ENCODE measurements at places on chromosomes 16 and 17.

- no peak overlapping the region for H3K27ac ChIP-seq
- no peaks in the 10 kb centered on the region for H3K27me3 ChIP-seq
- no peak for DNase-seq
- peaks cover 7% of the 10 kb centered on the region for H3K4me1 ChIP-seq
- H3K4me3 ChIP-seq, result no peak overlapping the region
- H3K36me3 ChIP-seq, result peaks cover 12% of the 10 kb centered on the region
Measured at GRCh38 chr17:1158879-1159278, 20.9 kb downstream of the ABR start.

GRCh38 chr17:49815761-49816281, 27.3 kb downstream of the KAT7 start:
- peak overlapping the region; percentile 77 for H3K4me3 ChIP-seq
- peaks cover 74% of the 10 kb centered on the region for H3K4me1 ChIP-seq
- peaks cover 49% of the 10 kb centered on the region for H3K36me3 ChIP-seq
- DNase-seq, result peak; percentile 68
- peak overlapping the region; percentile 99 for H3K27ac ChIP-seq

GRCh38 chr17:41939044-41939692, 8.8 kb downstream of the ODAD4 start:
- no peaks in the 10 kb centered on the region for H3K4me1 ChIP-seq
- no peak overlapping the region for H3K4me3 ChIP-seq
- no peaks in the 10 kb centered on the region for H3K36me3 ChIP-seq
- H3K27me3 ChIP-seq, result no peaks in the 10 kb centered on the region
- no peak overlapping the region for H3K27ac ChIP-seq

- peaks cover 8% of the 10 kb centered on the region for H3K4me1 ChIP-seq
- no peak overlapping the region for H3K4me3 ChIP-seq
- H3K27me3 ChIP-seq, result peaks cover 2% of the 10 kb centered on the region
- no peaks in the 10 kb centered on the region for H3K36me3 ChIP-seq
- no peak for DNase-seq
Measured at GRCh38 chr17:17019891-17020456, 22.3 kb upstream of the MPRIP start.

DNA sequence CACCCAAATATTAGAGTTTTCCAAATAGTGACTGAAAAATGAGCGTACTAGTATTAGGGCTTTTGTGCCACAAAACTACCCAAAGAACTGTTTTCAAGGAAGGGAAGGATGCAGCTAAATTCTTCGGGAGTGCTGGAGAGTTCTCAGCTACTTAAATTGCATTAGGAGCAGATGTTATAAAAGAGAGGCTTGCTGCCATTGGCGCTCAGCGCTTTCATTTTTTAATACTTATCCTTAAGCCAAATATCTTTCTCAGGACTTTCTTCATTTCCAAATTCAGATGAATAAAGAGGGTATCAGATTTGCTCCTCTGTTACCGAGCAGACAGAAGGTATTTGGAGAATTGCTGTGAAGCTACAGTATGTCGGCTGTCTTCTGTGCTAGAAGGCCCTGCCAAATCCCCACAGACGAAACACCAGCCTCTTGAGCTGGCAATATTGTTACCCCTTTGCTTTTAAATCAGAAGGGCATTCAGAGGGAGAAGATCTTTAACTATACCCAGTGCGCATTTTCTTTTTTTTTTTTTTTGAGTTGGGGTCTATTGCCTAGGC, 47.2 kb upstream of the CLEC18A start:
- H3K36me3 ChIP-seq, result peaks cover 11% of the 10 kb centered on the region
- H3K4me3 ChIP-seq, result no peak overlapping the region
- DNase-seq, result no peak

DNA sequence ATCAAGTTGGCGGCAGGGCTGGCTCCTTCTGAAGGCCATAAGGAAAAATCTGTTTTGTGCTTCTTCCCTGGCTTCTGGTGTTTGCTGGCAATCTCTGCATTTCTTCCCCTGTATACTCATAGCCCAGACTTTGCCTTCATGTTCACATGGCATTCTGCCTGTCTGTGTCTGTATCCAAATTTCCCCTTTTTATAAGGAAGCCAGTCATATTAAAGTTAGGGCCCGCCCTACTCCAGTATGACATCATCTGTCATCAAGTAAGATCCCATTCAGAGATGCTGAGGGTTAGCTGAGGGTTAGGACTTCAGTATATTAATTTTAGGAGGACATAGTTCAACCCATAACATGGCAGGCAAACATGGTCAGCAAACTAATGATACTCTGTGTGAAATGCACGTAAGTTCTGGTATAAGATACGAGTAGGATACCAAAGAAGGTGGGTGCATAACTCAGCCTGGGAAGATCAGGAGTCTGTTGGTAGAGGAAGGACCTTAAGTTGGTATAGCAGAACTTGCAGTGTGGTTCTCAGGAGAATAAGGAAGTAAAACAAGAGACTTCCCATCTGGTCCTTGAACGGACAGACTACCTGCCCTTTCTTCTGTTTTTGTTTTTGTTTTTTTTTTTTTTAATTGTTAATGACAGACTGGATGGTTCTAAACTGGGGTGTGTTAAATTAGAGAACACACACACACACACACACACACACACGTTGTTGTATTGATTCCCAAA, 13.9 kb downstream of the MAP2K6 start:
- no peaks in the 10 kb centered on the region for H3K27me3 ChIP-seq
- H3K36me3 ChIP-seq, result 0 out of 2 replicates have a peak, but pooled peaks cover 3% of the 10 kb centered on the region
- no peak overlapping the region for H3K4me3 ChIP-seq
- H3K27ac ChIP-seq, result peak overlapping the region; percentile 58
- peaks cover 89% of the 10 kb centered on the region for H3K4me1 ChIP-seq
- DNase-seq, result no peak

GRCh38 chr16:4675864-4676786, 17.2 kb upstream of the NUDT16L1 start:
- peaks cover 6% of the 10 kb centered on the region for H3K36me3 ChIP-seq
- H3K27me3 ChIP-seq, result no peaks in the 10 kb centered on the region
- H3K4me1 ChIP-seq, result peaks cover 3% of the 10 kb centered on the region
- DNase-seq, result no peak

- DNase-seq, result no peak
- H3K4me3 ChIP-seq, result peak overlapping the region; percentile 93
- peaks cover 46% of the 10 kb centered on the region for H3K4me1 ChIP-seq
- H3K27ac ChIP-seq, result peak overlapping the region; percentile 80
Measured at GRCh38 chr17:18185832-18186626, 2.4 kb downstream of the ALKBH5 start.

GRCh38 chr17:2241823-2242222, 61.8 kb downstream of the SMG6 start:
- H3K27ac ChIP-seq, result no peak overlapping the region
- DNase-seq, result no peak
- peaks cover 9% of the 10 kb centered on the region for H3K36me3 ChIP-seq
- no peak overlapping the region for H3K4me3 ChIP-seq

DNA sequence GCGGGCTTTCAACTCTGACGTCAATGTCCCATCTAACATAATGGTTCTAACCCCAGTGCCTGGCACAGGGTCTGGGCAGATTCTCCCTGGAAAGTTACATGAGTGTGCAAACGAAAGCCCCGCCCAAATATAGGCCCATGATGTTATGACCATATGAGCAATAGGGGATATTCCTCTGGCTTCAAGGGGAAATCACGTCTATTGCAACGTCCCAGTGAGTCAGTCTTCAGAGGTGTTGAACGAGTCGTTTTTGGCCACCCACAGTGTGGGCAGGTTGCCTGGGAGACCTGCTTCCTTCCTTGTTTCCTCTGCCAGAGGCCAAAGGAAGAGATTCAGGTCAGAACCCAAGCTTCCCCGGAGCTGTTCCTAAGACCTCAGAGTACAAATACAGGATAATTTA, 30.3 kb downstream of the PIK3R5 start:
- peaks cover 3% of the 10 kb centered on the region for H3K36me3 ChIP-seq
- H3K27ac ChIP-seq, result no peak overlapping the region
- no peak for DNase-seq
- peaks cover 5% of the 10 kb centered on the region for H3K27me3 ChIP-seq

GRCh38 chr17:40027614-40028012, 12.4 kb downstream of the CSF3 start:
- no peaks in the 10 kb centered on the region for H3K4me1 ChIP-seq
- no peak overlapping the region for H3K4me3 ChIP-seq
- no peaks in the 10 kb centered on the region for H3K27me3 ChIP-seq
- no peak overlapping the region for H3K27ac ChIP-seq
- H3K36me3 ChIP-seq, result peaks cover 51% of the 10 kb centered on the region

DNA sequence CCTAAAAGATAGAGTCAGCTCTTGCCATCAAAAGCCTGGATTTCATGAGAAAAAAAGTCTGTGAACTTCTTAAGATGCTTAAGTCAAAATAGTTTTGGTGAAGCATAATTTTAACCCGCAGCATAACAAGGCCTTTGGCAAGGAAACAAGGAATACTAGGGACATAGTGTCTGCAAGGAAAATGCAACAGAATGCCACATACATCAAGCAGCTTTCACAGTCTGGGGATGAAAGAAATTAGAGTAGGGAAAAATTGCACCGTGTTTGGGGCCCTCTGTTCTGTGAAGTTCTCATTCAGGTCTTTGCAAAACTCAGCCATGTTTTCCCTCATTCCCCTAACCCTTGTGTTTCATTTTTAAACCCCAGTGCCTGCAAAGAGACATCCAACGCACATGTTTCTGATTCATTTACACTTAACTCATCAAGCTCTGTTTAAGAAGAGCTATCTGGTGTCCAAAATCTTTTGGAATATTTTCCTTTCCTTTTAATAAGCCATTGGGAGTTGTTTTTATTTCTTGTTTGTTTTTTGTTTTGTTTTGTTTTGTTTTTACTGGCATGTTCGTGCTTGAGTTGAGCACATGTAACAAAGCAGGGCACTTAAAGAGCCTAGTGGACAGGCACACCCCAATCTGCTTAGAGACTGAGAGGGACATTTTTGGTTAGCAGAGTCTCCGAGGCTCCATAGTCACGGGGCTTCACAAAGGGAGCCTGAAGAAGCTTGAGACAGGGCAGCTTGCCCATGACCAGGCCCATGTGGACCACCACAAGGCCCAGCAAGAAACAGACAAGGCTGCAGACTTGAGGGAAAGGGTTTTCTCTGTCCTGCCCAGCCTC, 116.5 kb downstream of the ANKFN1 start:
- no peak overlapping the region for H3K4me3 ChIP-seq
- no peaks in the 10 kb centered on the region for H3K27me3 ChIP-seq
- H3K36me3 ChIP-seq, result no peaks in the 10 kb centered on the region
- H3K27ac ChIP-seq, result no peak overlapping the region

GRCh38 chr17:81870131-81870980, 781 bp downstream of the ARHGDIA start:
- peak; percentile 34 for DNase-seq
- peak overlapping the region; percentile 88 for H3K27ac ChIP-seq
- peaks cover 16% of the 10 kb centered on the region for H3K4me1 ChIP-seq
- peak overlapping the region; percentile 76 for H3K4me3 ChIP-seq

GRCh38 chr17:82605939-82606600, 42.2 kb downstream of the WDR45B start:
- peak overlapping the region; percentile 9 for H3K27ac ChIP-seq
- H3K4me3 ChIP-seq, result no peak overlapping the region
- peaks cover 67% of the 10 kb centered on the region for H3K36me3 ChIP-seq
- no peaks in the 10 kb centered on the region for H3K27me3 ChIP-seq
- DNase-seq, result no peak

DNA sequence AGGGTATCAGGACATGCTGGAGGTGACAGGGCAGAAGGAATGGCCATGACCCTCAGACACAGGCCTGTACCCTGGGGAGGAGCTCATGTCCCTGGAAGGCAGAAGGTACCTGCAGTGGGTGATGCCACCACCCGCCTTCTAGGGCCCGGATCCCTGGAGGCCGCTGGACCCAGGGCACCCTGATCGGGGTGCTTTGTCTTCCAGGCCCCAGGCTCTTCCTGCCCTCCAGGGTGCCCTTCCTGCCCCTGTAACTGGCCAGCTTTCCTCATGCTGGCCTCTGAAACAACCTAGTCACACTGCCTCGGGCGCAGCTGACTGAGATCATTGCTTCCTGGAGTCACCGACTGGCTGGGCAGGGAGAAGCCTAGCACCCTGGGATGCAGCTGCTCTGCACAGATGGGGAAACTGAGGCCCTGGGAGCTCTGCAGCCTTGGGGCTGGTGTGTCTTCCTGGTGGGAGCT, 5.8 kb downstream of the ADCY7 start:
- H3K4me1 ChIP-seq, result peaks cover 4% of the 10 kb centered on the region
- H3K27me3 ChIP-seq, result no peaks in the 10 kb centered on the region
- no peaks in the 10 kb centered on the region for H3K36me3 ChIP-seq
- no peak overlapping the region for H3K27ac ChIP-seq
- H3K4me3 ChIP-seq, result no peak overlapping the region

All from WTC11 (cell line).